ENCODE measurements at places on chromosomes 1 and 21. TPM values are rescaled to one million over a fixed set of nuclear protein-coding genes. Genes with fewer than 3 reads are reported as not detected.

Gene BECN2
- total RNA-seq, result not detected

Gene LCE1F
- total RNA-seq, result not detected

Gene ACKR1
- not detected for total RNA-seq

Gene LDLRAD1
- total RNA-seq, result not detected

Gene EFNA3
- 4.9 TPM for total RNA-seq
